Occipital lobe (tissue), 3 donors: ENCODE measurements at places on chromosomes 13 and 19. TPM values are rescaled to one million over a fixed set of nuclear protein-coding genes. Genes with fewer than 3 reads are reported as not detected.

- DNase-seq, result no peak
These were observed 71.7 kb upstream of the VSTM2B start for GRCh38 chr19:29454109-29454508.

GRCh38 chr19:40398417-40399131 lies 8.6 kb upstream of the HIPK4 start:
- no peak for DNase-seq

DNA sequence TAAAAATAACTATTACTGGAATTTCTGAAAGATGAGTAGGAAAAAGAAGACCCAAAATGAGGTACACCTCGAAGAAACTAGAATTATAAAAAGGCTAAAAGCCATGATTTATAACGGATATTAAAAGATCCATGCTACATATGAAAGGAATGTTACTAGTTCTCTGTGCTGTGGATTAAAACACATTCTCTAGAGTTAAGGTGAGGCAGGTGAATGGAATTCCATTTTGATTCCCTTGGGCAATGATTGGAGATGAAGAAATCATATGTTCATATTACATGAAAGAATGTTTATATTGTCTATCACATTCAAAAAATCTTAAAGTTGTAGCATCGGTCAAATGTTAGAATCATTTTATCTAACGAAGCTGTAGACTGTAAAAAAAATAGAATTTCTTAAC lies 783.7 kb downstream of the PCDH9 start:
- no peak for DNase-seq

Gene CPAMD8
- 7.8 TPM for total RNA-seq

DNA sequence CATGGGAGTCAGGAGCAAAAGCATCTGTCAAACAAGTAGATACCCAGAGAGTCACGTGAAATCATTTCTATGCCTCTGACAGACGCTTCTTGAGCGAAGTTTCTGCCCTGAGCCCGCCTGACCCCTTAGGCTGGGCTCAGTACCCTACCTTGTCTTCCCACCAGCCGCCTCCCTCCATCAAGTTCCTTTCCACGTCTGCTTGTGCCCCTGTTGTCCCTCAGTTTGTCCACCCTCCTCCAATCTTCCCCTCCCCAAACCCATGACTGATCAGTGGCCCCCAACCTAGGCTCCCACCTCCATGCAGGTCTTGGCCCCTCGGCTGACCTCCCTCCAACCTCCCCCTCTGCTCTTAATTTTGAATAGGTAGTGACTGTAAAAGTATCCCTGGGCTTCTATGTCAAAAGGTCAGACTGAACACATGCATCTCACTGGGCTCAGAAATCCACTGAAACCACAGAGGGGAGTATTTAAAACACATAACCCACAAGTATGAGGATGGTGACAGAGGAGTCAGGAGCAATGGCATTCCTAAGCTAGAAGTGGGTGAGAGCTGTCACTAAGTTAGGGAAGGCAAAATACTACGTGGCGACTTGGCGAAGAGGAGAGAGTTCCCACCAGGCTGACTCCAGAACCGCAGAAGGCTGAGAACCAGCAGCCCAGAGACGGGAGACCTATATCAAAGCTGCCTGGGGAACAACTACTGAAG lies 1.7 kb upstream of the ZNF446 start:
- no peak for DNase-seq

GRCh38 chr13:86918682-86919081 lies 752.5 kb upstream of the SLITRK5 start:
- no peak for DNase-seq

DNA sequence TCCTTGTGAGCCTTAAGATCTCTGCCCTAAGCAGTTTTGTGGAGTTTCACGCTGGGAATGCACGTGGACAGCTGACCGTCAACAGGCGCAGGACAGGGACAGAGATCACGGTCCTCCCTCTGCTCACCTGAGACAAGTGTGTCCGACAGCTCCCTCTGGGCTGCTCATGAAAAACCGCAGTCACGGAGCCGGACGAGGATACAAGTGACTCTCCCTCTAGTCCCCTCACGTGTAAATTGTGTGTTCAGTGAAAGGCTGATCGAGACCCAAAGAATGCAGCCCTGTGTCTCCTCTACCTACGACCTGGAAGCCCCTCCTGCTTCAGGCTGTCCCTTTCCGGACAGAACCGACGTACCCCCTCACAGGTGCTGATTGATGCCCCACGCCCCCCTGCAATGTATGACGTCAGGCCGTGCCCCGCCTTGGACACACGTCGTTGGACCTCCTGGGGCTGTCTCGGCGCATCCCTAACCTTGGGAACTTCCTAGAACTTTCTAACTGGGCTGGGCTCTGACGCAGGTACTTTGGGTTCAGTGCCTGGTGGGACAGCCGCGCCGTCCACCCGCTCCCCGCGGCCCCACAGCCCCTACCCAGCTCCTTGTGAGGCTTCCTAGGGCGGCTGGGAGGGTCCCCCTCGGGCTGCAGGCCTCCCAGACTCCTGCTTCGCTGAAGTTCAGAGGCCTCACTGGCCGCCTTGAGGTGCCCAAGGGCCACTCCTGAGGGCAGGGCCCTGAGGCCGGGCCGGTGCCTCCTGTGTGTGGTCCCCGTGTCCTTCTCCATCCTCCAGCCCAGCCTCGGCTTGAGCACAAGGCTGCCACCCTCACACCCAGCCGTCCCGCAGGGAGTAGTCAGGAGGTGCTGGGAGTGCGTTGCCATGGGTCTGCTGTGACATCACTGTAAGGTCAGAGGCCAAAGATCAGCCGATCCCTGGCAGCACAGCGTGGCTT lies at the start of gene C13orf46:
C13orf46 (minus strand) TSS at position 859 of the 947 bp plus-strand sequence; CDS start at position 780, 79 bp downstream.
- DNase-seq, result no peak

GRCh38 chr13:24362435-24362952 lies 53.1 kb downstream of the C1QTNF9 start:
- DNase-seq, result no peak

DNA sequence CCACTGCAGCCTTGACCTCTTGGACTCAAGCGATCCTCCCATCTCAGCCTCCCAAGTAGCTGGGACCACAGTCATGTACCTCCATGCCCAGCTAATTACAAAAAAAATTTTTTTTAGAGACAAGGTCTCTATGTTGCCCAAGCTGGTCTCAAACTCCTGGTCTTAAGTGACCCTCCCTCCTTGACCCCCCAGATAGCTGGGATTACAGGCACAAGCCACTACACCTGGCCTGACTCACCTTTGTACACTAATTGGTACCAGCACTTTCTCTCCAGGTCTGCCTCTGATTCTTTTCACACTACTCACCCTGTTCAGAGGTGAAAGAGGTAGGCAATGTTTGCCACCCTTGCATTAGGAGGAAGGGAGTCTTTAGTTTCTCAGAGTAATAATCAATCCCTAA lies 5.5 kb upstream of the EPS15L1 start:
- DNase-seq, result no peak

GRCh38 chr19:10402441-10403038 lies 802 bp downstream of the CDC37 start:
- no peak for DNase-seq

DNA sequence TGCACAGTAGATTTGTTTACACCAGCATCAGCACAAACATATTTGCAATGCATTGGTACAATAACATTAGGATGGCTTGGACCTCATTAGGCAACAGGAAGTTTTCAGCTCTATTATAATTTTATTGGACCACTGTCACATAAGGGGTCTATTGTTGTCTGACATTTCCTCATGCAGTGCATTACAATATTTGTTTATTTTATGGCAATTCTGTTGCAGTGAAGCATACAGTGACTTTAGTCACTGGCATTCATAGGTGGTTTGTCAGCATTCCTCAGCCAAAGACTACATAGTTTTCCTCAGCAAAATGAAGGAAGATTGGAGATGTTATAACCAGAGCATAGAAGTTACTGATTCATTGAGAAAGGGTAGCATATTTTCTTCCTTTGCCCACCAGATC lies 1732.9 kb downstream of the PCDH9 start:
- no peak for DNase-seq
